ENCODE measurements at places on chromosomes 16 and 17.

- no peak for DNase-seq
These were observed 1.2 kb downstream of the SRRM2 start for GRCh38 chr16:2753733-2754020.

DNA sequence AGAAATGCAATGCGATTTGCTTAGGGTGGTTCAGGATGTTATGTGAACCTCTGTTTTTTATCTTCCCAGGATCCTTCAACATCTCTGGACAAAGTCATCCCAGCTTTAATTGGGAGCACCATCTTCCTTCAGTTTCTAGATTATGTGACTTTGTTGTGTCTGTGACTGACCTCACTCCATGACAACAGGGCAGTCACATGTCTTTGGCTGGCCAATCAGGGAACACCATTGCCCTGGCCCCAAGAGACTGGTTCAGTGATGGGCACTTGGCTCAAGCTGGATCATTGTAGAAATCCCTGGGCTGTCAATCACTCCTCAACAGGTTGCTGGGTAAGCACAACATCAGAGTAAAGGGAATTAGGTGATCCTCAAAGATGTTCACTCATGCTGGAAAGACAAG lies 499.7 kb downstream of the XYLT1 start:
- DNase-seq: no peak

DNA sequence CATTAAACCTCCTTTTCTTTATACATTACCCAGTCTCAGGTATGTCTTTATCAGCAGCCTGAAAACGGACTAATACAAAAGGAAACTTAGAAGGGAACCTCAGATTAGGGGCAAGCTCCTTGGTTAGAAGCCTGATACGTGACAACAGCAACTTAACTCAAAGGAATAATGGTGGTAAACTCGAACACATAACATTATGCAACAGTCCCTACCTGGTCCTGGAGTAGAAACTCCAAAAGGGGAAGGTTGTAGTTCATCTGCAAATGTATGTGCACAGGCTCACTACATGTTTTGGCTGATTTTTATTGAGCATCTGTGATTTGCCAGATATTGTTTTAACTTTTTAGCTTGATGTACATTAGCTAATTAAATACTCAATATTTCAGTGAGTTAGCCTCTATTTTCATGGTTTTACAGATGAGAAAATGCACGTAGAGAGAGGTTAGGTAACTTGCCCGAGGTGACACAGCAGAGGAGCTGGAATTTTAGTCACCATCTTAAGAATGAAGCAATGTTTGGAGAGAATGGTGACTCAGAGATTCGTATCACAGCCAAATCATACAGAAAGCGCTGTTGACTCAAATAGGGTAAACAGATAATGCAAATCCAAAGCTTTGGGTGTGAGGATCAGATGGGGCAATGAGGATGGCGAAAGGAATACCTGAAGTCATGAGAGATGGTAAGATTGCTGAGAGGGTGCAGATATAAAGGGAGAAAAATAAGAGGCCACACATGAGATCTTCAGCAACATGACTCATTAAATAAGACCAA lies 194.9 kb upstream of the RBFOX1 start:
- no peak for DNase-seq

DNA sequence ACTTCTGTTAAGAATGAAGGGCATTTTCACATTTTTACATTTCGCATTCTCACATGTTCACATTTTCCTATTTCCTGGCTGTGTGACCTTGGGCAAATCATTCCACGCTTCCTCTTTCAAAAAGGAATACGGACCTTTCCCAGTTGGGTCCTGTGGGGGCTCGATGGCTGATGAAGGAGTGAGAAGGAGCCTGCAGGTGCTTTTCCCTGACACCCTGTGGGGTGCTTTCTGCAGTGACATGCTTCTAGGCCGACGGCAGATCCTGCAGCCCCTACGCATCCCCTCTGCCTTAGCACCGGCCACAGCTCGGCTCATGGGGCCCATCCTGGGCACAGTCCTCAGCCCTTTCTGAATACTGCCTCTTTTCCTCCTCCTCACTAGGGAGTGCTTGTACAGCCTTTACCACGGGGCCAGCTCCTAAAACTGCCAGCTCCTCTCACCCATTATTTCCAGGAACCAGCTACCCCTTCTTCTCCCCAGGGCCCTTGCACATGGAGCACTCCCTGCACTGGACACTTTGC lies 91.0 kb downstream of the FOXL1 start:
- DNase-seq: no peak

- DNase-seq: no peak
These were observed 4.2 kb downstream of the SLC2A4 start for GRCh38 chr17:7285679-7286078.

DNA sequence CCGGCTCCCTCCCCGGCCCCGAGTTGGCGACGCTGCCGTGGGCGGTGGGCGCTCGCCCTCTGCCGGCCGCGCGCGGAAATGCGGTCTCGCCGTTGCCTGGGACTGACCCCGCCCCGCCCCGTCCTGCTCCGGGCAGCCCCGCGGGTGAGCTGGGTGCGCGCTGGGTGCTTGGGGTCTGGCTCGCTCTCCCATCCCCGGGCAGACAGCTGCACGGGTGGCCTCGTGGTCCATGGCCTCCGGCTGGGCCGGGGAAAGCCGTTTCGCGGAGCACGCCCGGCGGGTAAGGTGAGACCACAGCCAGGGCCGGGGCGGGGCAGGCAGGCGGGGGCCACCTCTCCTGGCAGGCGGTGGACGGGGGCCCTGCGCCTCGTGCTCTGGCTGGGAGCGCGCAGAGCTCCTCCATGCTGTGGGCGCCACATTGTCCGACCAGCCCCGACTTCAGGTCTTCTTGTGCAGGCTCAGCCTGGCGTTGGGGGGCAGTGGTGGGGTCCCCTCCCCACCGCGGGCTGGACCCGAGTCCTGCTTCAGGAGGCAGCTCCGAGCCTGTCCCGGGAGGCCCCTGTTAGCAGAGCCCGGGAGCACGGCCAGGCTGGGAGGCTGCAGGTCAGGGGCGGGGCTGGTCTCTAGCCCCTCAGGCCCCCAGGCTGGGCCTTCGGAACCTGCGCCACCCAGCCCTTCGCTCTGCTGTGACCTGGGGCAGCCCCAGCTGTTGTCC lies 7.0 kb upstream of the C1QTNF8 start:
- peak; percentile 80 for DNase-seq

DNA sequence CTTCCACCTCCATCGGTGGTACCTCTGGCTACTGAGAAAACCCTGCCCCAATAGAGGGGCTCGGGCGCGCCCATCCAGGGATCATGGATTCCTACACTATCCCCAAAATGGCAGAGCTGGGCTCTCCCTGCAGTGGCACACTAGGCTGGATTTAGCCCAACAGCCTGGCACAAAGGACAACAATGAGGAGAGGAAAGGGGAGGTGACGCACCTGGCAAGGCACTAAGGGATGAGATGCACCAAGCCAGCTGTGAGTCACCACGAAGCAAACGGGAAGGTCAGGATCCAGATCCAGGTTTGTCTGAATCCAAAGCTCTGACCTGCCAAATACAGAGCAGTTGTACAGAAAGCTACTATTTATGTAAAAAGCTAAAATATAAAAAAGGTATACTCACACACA lies 18.1 kb downstream of the UBE2O start:
- DNase-seq: no peak

GRCh38 chr17:10737168-10737622 lies 7.4 kb upstream of the TMEM220 start:
- DNase-seq: peak; percentile 61

DNA sequence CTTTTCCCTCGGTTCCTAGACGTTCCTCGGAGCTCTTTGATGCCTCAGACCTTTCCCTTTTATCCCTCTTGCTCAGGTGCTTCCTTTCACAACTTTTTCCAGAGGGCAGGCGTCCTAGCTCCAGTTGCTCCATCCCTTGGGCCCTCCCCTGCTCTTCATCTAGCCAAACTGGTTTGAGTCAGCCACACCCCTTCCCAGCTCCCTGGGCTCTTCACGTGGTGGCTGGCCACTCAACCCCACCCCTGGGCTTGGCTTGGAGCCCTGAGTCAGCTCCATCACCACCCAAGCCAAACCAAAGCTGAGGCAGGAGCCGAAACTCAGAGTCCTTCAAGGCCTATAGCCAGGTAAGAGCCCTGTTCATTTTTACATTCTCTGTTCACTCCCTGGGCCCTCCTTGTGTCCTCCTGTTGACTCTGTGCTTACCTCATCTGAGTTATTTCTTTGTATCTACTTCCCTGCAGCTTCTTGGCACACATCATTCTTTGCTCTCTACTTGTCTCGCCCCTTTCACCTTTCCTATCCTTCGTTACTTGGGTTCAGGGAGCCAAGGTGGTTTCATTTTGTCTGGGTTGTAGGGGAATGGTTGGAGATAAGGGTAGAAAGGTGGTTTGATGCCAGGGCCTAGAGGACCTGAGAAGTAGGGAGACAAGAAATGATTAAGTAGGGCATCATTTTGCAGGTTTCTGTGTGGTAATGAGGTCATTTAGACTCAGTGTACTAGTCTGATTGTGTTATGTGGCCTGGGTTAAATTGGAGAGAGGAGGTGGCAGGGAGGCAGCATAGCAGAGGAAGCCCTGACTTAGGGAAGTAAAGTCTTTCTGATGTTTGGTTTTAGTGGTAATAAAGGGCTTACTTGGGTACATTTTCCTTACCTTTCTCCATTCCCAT lies 7.6 kb upstream of the PHKG2 start:
- DNase-seq: no peak

DNA sequence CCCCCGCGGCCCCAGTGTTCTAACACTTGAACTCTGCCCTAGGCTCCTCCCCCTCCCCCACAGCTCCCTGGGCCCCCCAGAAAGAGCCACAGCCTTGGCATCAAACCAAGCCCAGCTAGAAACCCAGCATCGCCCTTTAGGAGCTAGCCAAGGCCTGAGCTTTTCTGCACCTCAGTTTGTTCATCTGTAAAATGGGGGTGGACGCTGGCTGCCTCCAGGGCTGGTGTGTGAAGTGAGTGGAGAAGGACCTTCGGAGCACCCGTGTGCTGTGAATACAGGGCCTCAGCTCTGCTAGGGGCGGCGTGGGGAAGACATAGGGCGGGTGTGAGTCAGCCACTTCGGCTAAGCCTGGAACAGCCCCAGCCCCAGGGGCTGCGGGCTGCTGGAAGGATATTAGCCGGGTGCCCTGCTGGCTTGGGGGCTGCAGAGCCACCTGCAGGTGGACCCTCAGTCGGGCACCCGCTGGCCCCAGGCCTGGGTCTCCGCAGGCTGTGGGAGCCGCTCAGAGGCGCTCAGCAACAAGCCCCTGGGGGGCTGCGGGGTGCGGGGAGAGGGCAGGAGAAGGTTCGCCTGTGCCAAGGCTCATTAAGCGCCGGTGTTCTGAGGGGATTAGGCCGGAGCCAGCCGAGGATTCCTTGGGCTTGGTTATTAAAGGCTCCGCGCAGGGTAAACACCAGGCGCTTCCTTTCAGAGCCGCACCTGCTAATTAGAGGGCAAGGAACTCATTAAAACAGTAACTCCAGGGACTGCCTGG lies 217.0 kb upstream of the CIBAR2 start:
- DNase-seq: no peak

DNA sequence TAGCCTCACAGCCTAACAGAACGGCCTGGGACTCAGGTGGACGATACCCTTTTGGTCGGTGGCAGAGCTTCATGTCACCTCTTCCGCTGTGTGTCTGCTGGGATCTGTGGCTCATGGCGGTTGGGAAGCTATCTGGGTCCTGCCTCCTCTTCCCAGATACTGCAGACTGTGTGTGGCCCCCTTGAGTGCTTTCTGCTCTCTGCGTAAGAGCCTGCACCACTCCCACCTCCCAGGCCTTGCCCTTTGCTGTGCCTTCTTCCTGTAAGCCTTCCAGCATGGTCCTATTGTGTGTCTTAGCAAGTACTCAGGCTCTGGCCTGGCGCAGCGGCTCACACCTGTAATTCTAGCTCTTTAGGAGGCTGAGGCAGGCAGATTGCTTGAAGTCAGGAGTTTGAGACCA lies 17.5 kb upstream of the ADCY7 start:
- DNase-seq: no peak

- no peak for DNase-seq
These were observed 44.2 kb upstream of the MTSS2 start for GRCh38 chr16:70730031-70730430.

DNA sequence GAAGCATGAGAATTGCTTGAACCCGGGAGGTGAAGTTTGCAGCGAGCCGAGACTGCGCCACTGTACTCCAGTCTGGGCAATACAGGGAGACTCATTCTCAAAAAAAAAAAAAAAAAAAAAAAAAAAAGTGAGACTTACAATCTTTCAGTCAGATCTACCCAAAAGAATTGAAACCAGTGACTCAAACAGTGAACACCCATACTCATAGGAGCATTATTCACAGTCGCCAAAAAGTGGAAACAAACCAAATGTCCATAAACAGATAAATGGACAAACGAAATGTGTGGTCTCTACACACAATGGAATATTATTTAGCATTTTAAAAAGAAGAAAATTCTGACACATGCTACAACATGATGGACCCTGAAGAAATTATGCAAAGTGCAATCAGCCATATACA lies 9.1 kb upstream of the SCNN1B start:
- no peak for DNase-seq
